Activated CD4-positive, alpha-beta T cell treated with anti-CD3 and anti-CD28 coated beads, Interleukin-2, amount 10 ng/mL, durations not matched to agents 24 days and 14 days (primary cell): ENCODE measurements at places on chromosomes 2 and 18. TPM values are rescaled to one million over a fixed set of nuclear protein-coding genes. Genes with fewer than 3 reads are reported as not detected.

DNA sequence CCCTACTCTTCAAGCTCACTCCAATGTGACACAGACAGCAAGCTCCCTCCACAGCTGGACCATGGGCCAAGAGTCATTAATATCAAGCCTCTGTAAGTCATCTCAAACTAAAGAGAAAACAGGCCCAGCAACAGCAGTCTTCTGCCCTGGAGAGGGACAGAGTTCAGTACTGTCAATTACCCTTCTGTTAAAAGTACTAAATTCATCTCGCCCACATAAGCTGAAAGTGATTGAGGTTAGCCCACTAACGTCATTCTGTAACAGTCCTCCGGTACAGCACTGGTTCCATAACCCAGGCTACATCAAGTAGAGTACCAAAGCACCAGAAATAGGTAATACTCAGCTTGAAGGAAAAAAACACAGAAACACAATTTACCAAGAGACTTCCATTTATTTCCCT is 25.9 kb downstream of the THADA start:
- no peaks in the 10 kb centered on the region for H3K27me3 ChIP-seq
- peak; percentile 70 for DNase-seq
- peaks cover 27% of the 10 kb centered on the region for H3K4me1 ChIP-seq
- peak overlapping the region; percentile 63 for H3K4me3 ChIP-seq
- H3K36me3 ChIP-seq: peaks cover 58% of the 10 kb centered on the region
- H3K27ac ChIP-seq: peak overlapping the region; percentile 92

DNA sequence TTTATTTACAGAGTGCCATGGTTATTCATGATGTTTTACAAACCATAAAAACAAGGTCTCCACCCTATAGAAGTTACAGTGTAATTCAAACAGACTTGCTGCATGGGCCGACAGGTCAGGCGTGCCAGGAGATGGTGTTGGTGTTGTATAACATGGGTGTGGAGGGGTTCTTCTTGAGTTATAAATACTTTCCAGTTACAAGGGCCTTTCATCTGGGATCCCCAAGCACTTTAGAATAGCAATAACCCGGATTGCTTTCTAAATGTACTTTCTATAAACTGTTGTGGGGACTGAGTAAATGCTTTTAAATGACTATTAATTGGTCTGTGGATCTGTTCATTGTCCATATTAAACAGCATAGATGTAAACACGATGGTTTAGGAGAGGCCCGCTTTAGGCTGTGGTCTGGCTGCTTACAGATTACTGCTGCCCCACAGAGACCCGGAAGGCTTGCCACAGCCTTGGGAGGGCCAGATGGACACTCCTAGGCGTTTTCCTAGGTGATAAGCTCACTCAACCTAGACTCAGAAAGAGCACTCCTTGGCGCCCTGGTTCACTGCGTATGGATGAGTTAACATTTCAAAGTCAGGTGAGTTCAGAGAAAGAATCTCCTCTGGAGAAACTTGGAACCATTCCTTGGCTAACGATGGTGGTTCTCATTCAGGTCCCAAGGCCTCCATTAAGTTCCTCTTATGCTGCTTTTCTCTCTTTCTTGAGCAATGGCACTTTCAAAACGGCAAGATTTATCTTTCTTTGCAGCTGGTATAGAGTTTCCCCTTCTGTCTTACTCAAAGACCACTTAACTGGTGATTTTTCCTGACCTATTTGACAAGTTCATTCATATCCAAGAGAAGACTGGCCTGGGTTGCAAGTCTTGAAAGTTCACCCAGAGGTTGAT is 3.6 kb upstream of the KIAA2012 start:
- H3K27me3 ChIP-seq: peaks cover 6% of the 10 kb centered on the region
- H3K27ac ChIP-seq: no peak overlapping the region
- H3K4me1 ChIP-seq: peaks cover 2% of the 10 kb centered on the region
- no peaks in the 10 kb centered on the region for H3K36me3 ChIP-seq

GRCh38 chr2:178924817-178925216 is 117.6 kb upstream of the TTN start:
- no peaks in the 10 kb centered on the region for H3K36me3 ChIP-seq
- no peak overlapping the region for H3K27ac ChIP-seq
- no peak for DNase-seq
- H3K27me3 ChIP-seq: no peaks in the 10 kb centered on the region

- DNase-seq: no peak
- H3K4me1 ChIP-seq: no peaks in the 10 kb centered on the region
- H3K27me3 ChIP-seq: no peaks in the 10 kb centered on the region
These were observed 35.0 kb downstream of the GLI2 start for GRCh38 chr2:120770641-120771040.

DNA sequence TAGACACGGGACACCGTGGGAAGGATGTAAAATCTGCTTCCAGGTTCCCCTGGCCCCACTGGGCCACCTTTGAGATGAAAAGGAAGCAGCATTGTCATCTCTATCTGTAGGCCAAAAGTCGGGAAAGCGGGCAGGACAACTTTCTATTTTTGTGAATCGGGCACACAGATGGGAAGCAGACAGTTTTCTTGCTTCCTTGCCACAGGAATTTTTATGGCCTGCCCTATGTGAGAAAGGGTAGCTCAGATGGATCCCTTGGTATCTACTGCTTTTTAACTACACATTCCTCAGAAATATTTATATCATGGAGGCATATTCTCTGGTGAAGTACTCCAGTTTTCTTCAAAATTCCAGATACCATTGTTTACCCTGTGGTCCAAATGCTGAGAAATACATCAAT is 735.5 kb downstream of the CBLN2 start:
- H3K27ac ChIP-seq: no peak overlapping the region
- no peaks in the 10 kb centered on the region for H3K27me3 ChIP-seq
- no peak for DNase-seq
- H3K36me3 ChIP-seq: no peaks in the 10 kb centered on the region
- H3K4me1 ChIP-seq: no peaks in the 10 kb centered on the region

DNA sequence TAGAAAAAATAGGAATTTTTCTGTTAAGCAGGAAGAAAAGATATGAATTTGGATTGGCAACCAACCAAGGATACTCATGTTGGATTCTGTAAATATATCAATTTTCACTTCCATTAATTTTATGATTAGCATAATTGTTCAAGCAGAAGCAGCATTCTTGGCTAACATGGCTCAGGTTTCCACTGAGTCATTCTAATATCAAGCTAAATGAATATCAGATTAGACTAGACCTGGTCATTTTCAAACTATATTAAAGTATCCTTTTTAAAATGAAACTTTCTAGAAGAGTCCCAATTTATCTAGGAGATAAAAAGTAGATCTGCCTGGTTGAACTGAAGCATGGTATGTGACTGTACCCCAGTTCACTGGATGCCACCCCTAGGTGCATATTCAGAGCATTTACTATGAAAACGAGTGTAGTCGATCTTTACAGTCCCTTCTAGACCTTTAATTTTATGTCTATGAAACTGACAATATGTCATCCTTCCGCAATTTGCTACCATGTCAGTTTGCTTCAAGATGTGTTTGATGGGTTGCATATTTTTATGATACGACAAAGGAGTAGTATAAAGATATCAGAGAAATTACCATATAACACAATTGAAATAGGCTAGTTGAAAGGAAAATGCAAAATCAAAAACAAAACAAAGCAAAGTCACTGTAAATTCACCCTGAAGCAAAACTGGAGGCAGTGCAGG is 704.9 kb downstream of the ERBB4 start:
- no peak overlapping the region for H3K27ac ChIP-seq
- no peaks in the 10 kb centered on the region for H3K4me1 ChIP-seq
- no peaks in the 10 kb centered on the region for H3K27me3 ChIP-seq
- DNase-seq: no peak
- no peaks in the 10 kb centered on the region for H3K36me3 ChIP-seq

DNA sequence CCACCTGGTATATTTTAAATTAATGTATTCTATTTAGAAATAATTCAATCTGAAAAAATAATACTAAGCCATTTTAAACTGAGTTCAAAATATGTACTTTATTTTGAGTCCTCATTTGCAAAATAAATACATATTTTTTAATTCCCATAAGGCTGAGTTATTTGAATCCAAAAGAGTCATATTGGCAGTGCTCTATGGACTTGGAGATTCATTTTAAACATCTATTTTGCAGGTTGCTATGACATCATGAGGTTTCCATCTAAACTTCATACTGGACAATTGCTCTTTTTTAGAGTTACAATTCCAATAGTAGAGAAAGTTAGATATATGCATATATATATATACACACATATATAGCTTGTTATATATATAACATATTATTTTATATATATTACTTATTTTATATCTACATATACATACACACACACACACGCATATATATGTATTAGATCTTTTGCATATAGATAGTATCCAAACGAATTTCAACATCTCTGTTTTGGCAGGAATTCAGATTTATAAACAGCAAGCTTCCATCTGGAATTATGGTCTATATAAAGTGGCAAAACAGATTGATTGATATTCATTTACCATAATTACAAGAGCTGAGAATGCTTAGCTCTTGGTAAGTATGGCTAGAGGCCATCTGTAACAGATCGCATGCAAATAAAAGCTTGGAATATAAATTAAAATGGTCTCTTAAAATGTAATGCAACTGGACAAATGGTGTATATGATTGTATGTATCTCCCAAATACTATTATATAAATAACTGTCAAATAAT is 34.9 kb downstream of the NOL4 start:
- no peaks in the 10 kb centered on the region for H3K4me1 ChIP-seq
- H3K27me3 ChIP-seq: no peaks in the 10 kb centered on the region
- H3K36me3 ChIP-seq: no peaks in the 10 kb centered on the region
- no peak overlapping the region for H3K27ac ChIP-seq
- DNase-seq: no peak

DNA sequence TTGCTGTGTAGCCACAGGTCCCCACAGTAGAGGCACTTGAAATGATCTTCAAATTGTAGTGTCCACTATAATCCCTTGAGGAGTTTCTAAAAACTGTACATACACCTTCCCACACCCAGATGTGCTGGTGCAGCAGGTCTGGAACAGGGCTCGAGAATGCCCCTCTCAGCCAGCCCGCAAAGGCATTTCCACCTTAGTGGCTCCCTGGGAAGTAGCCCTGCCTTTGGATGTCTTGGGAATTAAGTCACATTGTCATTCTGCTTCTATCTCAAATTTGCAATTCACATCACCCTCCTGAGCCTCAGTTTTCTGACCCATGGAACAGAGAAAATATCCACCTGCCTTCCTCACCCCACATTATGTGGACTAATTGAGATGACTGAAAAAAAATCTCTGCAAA is 44.3 kb upstream of the TCF7L1 start:
- H3K27ac ChIP-seq: no peak overlapping the region
- peaks cover 7% of the 10 kb centered on the region for H3K27me3 ChIP-seq
- H3K4me1 ChIP-seq: no peaks in the 10 kb centered on the region
- H3K4me3 ChIP-seq: no peak overlapping the region

GRCh38 chr18:79445696-79446561 is 50.2 kb downstream of the NFATC1 start:
- H3K4me3 ChIP-seq: no peak overlapping the region
- peaks cover 12% of the 10 kb centered on the region for H3K4me1 ChIP-seq
- H3K27me3 ChIP-seq: no peaks in the 10 kb centered on the region
- peak overlapping the region; percentile 15 for H3K27ac ChIP-seq
- H3K36me3 ChIP-seq: peaks cover 33% of the 10 kb centered on the region

DNA sequence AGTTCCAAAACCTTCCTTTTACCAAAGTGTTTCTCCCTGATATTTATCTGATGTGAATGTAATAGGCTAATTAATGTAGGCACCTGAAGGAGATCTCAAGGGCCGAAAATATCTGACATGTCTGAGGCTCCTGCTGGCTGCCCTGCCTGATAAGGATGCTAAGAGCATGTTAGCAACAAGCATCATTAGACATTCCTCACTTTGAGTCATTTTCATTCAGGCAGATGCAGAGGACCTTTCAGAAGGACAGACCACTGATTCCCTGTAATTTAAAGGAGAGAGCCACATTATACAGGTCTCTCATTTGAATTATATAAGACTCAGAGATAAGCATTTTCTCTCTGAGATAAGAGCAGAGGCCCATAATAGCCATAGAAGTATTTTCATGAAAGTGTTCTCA is 222.4 kb upstream of the NCKAP5 start:
- no peaks in the 10 kb centered on the region for H3K4me1 ChIP-seq
- H3K36me3 ChIP-seq: no peaks in the 10 kb centered on the region
- H3K27me3 ChIP-seq: no peaks in the 10 kb centered on the region
- DNase-seq: no peak

Gene PDE1A
- total RNA-seq: not detected in 2 replicates

Gene GGCX
- total RNA-seq: 21.8 and 23.1 TPM in 2 replicates

Gene TMEM200C
- total RNA-seq: not detected in 2 replicates

Gene TRABD2A
- total RNA-seq: 56.3 and 59.6 TPM in 2 replicates

Gene GRB14
- not detected in 2 replicates for total RNA-seq

Gene SPC25
- 22.5 and 22.8 TPM in 2 replicates for total RNA-seq

Gene TTLL4
- 66.1 and 71.2 TPM in 2 replicates for total RNA-seq
